WERI-Rb-1 (cell line): ENCODE measurements at places on chromosomes 4 and X.

DNA sequence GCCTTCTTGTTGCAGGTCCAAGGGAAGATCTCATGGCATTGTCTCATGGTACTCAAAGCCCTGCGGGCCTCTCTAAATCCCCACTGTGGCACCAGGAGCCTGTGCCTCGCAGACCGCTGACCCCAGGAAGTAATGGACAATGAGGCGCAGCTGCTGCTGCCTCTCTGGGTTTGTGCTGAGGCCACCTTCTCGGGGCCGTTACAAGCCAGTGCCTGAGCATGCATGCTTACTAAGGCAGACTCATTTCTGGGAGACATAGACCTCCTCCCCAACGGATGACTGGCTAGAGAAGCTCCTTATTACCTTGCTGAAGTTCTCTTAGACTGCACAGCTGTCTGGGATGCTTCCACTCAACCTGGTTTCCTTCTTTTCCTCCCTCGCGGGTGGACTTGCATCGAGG, 1.3 kb downstream of the BDH2 start:
- DNase-seq: no peak

DNA sequence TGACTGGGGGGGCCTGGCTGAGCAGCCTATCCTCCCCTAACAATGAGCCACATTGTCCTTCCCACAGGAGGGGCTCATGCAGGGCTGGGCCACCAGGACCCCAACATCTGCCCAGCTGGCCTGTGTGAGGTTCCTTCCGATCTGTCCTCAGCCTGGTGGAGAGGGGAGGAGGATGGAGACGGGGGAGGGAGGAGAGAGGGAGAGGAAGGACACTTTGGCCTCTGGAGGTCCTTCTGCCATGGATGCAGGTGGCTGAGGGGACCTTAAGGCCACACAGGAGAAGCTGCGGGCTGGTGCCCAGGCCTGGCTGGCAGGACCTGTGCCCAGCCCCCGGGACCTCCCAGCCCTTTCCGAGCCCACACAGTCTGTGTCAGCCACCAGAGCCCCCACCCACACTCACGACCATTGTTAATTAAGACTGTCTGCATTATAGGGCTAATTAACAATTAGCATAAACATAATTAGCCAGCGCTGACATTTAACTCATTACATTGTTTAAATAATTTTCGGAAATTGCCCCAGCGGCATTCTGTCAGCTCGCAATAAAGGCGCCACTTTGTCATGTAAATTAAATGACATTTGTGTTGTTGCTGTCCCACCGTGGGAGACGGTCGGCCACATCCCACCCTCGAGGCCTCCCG, 53.0 kb upstream of the NKX1-1 start:
- DNase-seq: no peak

GRCh38 chr4:54971474-54971950, 153.9 kb downstream of the KDR start:
- no peak for DNase-seq

- no peak for DNase-seq
Observed at GRCh38 chrX:153727123-153727931, 2.7 kb downstream of the ABCD1 start.

DNA sequence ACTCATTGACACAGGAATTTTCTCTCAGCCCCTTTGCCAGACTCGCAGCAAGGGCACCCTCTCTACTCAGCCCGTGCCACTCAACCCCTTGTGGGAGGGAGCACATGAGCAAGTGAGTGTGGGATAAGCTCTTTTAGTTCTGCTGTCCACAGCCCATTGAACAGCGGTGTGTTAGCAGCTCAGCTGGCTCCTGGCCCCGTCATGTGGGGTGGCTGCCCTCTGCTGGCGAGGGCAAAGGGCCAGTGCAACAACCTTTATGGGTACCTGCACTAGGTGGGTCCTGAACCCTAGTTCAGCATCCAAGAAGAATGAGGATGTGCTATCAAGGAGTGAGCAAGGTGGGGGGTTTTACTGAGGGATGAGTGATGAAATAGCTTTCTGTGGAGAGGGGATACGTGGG, 85.0 kb upstream of the ZNF81 start:
- peak; percentile 52 for DNase-seq

DNA sequence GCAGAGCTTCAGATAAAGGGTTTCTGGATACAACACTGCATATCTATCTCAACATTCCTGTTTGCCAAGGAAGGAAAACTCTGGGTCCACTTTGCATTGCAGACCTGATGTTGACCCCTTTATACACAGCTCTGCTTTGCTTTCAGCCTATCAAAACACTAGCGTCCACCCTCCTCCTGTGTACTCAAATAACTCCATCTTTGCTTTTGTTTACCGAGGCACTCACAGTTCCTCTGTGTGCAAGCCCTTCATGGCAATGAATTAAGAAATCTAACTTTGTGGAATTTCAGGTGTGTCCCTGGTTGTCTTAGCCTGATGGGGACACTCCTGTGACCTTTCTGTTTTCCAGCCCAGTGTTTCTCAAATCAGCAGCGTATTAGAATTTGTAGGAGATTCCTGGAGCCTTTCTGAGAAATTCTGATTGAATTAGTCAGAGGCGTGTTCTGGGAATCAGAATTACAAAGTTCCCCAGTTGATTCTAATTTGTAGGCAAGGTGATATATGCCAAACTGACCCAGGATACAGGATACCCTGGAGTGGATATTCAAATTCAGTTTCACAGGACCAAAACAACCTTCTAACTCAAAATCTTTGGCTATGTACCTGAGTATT, 68.6 kb downstream of the DTHD1 start:
- DNase-seq: no peak

GRCh38 chr4:25213347-25213979, 20.4 kb upstream of the PI4K2B start:
- no peak for DNase-seq

- DNase-seq: no peak
Observed at GRCh38 chrX:85815203-85815751, 232.1 kb downstream of the CHM start.

DNA sequence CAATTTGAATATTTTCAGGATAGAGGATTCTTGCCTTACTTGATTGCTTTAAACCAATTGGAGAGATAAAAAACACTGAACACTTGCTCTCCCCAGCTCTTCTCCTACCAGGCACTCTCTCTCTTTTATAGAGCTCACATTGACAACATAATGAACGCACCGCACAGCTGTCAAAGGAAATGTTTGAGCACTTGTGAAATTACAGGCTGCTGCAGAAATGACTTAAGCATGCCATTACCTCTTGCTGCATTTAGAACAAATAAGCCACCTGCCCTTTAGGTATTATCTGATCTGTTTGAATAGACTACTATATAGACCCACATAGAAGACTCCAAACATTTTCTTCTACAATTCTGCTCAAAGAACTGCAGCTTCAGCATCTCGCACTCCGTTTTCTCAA, 227.7 kb downstream of the C4orf33 start:
- DNase-seq: no peak

GRCh38 chr4:64001229-64001898, 407.9 kb downstream of the TECRL start:
- no peak for DNase-seq

- no peak for DNase-seq
Observed at GRCh38 chr4:137032222-137032621, 500.1 kb downstream of the PCDH18 start.

GRCh38 chr4:186719925-186720694, 3.5 kb downstream of the FAT1 start:
- DNase-seq: no peak

DNA sequence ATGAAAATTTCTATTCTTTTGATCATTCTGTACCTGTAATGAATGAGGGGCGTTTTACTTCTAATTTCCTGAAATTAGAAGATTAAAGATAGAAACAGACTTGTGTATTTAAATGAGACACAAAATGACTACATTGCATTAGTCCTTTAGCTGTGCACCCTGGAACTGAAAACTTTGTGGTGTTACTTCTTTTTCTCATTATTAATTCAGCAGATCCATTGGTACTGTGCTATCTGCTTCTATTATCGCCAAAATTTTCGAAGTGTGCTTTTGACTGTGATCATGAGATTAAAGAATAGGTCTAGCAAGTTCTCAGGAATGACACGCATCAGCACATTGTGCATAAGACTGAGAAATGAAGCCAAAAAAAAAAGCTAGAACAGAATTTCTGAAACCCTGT, 1938.9 kb upstream of the TENM3 start:
- no peak for DNase-seq
